ENCODE measurements at places on chromosomes 16 and 17.
A peak's percentile ranks its signal among the peaks of the same experiment; 100 is the strongest.

GRCh38 chr16:23298290-23298915 is 3.7 kb upstream of the SCNN1B start:
- no peak for DNase-seq

DNA sequence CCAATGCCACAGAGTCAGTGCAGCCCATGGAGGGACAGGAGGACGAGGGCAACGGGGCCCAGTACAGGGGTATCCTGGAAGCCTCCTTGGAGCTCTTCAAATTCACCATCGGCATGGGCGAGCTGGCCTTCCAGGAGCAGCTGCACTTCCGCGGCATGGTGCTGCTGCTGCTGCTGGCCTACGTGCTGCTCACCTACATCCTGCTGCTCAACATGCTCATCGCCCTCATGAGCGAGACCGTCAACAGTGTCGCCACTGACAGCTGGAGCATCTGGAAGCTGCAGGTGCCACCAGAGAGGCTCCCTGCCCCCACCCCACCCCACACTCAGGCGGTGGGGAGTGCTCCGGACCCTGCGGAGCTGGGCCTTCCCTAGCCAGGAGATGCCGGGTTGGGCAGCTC is 16.6 kb downstream of the TRPV2 start:
- DNase-seq: no peak

DNA sequence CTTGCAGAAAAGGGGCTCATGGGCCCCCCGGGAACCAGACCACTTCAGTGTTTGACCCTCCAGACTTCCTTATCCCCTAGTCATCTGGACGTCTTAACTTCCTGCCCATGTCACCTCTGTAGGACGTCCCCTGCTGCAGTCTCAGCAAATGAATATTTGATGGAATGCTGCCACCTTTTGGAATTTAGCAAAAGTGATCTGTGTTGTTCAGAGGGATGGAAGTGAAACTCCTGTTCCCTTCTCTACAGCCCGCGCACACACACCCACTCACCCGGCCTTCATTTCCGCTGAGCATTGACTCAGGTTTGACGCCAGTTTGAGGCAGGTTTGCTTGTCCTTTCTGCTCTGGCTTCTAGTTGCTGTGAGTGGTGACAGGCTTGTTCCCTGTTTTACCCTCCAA is 507.2 kb upstream of the EEF2KMT start:
- DNase-seq: no peak

DNA sequence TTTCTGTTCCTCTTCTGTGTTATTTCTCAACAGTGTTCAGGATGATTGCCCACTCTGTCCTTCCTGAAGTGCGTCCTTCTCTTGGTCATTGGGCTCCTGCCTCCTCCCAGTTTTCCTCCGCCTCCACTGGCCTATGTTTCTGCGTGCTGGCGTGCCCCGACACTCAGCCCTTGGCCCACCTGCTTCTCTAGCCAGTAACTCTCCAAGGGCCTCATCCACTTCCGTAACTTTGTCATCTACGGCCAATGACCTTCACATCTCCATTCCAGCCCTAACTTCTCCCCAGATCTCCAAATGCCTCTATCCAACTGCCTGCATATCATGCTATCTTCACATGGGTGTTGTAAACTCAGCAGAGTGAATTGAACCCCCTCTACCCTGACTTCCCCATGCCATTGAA is 39.6 kb upstream of the RPL38 start:
- no peak for DNase-seq

DNA sequence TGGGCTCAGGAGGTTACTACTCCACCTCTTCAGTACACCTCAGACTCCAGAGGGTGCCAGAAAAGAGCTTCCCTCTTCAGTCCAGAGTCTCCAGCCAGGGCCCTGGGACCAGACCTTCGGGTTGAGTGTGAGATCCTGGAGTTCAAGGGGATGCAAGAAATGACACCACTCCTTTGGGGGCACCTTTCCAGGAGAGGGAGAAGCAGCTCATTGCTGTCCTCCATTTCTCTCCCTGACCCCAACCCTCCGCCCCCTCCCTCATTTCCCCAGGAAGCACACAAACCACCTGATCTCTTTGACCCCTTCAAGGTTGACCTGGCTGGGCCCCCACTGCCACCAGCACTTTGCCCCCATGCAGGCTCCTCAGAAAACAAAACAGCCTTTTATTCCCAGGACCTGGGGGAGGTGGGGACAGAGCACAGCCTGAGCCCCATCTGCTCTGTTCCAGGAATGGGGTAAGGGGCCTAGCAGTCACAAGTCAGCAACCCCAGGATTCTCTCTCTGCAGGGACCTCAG is 21.4 kb downstream of the CDH5 start:
- no peak for DNase-seq

GRCh38 chr16:17359788-17360390 is 110.9 kb downstream of the XYLT1 start:
- DNase-seq: no peak

DNA sequence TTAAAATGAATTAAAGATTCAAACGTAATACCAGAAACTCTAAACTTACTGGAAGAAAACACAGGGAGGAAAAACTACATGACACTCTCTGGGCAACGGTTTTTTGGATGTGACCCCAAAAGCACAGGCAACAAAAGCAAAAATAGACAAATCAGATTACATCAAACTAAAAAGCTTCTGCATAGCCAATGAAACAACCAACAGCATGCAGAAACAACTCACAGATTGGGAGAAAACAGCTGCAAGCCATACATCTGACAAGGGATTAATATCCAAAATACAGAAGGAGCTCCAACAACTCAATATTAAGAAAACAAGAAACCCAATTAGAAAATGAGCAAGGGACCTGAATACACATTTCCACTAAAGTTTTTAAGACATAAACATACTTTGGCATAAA is 69.2 kb upstream of the ALOX12 start:
- no peak for DNase-seq

GRCh38 chr16:52834736-52835465 is 217.8 kb downstream of the CHD9NB start:
- DNase-seq: no peak

DNA sequence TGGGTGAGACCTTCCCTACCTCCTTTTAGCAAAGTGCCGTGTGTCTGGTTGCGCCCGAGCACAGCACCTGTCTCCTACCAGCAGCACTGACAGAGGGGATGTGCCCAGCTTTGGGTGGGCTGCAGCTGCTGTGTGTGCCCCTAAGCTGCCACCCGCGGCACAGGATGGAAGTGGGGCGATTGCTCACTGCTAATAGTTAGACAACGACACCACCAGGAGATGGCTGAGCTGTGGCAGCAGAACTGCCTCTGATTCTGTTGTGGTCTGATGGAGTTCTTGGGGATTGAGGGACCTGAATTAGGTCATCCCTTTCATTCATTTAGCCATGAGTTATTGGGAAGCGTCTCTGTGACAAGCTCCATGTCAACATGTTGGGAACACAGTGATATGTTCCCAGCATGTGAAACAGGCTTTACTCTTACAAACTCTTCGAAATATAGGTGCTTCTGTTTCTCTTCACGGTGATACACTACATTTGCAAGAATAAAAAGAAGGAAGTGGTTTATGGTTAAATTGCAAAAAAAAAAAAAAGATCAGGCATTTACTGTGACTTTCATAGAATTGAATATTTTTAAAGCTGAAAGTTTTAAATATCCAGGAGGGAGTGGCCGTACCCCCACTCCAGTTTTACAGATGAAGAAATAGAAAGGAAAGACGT is 184.4 kb downstream of the MAF start:
- no peak for DNase-seq

GRCh38 chr17:29303386-29303785 is 9.4 kb upstream of the NUFIP2 start:
- no peak for DNase-seq

DNA sequence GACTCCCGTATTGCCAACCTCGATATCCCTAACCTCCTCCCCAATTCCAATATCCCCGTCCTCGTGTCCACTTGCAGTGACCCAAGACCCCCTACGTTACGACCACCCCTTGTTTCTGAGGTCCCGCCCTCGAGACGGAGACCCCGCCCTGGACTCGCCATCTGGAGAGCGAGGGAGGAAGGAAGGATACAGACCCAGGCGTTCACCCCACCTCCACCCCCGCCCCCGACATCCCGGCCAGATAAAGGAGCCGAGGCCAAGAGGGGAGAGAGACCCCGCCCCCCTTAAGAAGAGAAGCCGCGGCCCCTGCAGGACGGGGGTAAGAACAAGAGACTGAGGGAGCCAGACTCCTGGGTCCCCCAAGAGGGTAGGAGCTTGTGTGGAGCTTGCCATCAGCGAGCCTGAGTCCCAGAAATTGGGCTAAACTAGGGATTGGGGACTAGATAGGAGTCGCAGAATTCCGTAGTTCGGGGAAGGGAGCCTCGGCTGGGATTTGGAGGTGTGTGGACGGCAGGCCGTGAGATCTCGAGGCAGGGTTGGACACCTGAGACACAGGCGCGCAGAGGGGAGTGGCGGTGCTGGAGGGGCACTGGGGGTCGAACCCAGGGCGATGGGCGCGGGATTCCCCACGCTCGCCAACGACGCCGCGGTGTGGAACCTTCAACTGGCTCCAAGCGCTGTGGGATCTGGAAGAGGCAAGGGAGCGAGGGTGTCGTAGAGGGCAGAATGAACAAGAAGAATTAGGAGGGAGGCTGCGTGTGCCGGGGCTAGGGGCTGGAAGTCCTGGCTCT is at the start of gene BCL6B:
Gene BCL6B, plus strand, starts transcription at position 270 of the 791 bp plus-strand sequence. CDS start 622 bp downstream, outside the sequence.
- DNase-seq: no peak

- DNase-seq: no peak
Measured at GRCh38 chr17:45771271-45771959, 12.7 kb upstream of the CRHR1 start.

- DNase-seq: peak; percentile 60
Measured at GRCh38 chr17:31394544-31394943, 3.1 kb downstream of the RAB11FIP4 start.

GRCh38 chr17:50944902-50945720 is 79.0 kb upstream of the TOB1 start:
- no peak for DNase-seq

- DNase-seq: no peak
Measured at GRCh38 chr17:31479062-31479408, 87.6 kb downstream of the RAB11FIP4 start.

GRCh38 chr17:77391668-77392375 is 251.1 kb downstream of the SEC14L1 start:
- DNase-seq: no peak

- DNase-seq: no peak
Measured at GRCh38 chr17:57266902-57267311, 10.6 kb downstream of the MSI2 start.

- DNase-seq: no peak
Measured at GRCh38 chr17:55587608-55588139, 76.4 kb upstream of the SMIM36 start.

GRCh38 chr17:18257982-18258355 is 569 bp downstream of the FLII start:
- DNase-seq: peak; percentile 51

DNA sequence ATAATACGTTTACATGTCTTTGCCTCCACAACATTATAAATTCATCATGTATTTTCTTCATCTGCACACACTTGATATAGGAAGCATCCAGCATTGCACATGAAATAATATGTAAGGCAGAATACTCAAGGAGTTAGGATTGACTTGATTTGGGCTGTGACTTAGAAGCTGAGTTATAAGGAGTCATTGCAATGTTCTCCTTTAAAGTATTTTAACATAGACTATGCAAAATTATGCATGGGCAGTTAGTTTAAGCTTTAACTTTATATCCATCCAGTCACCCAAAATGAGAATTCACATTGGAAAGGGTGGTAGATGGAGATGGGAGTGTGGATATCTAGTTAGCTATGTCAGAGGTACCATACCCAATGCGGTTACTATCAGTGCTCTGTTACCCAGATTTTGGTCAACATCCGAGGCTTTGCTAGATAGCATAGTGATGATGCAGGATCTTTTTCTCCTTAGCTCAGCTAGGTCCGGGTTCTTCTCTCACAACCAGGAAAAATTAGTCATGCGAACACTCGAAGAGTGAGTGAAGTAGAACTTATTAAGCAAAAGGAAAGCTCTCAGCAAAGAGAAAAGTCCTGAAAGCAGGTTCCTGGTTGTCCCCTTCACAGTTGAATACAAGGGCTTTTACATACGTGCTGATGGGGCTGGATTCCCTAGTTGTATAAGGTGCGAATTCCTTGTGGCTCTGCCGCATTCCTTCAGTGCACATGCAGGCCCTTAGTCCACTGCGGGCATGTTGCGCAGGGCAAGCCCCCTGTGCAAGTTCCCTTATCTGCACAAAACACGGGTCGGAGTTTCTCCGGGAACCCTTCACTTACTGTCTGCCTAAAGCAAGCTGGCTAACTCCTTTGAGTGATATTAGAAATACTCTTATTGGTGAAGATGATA is 73.1 kb upstream of the FAM20A start:
- no peak for DNase-seq

- peak; percentile 58 for DNase-seq
Measured at GRCh38 chr17:73770115-73770848, 126.0 kb upstream of the SDK2 start.

DNA sequence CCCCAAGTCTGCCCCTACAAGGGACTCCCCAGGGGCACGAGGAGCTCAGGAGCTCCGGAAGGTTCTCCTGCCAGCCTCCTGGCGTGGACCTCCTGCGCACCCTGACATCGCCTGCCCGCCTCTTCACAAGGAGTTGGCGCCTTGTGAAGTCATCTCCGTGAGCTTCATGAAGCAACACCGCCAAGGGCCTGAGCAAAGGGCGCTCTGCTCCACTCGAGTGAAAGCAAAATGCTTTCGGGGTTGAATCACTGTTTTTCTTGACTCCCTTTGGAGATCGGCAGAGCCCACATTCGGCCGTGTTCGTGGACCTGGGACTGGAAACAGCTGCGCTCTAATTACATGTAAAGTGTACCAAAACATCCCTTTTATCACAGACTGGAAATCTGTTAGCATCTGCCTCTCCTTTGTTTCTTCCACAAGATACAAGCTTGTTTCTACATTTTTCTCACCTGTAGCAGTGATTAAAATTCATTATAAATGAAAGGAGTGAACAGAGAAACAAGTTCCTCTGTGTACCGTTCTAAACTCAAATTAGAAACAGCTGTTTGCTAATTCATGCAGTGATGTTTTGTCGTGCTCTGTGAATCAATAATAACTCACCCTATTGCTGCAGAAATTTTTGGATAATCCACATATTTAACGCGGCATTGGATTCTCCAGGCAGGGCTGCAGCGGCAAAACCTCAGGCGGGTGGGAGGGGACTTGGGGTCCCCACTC is 203.3 kb downstream of the ZNF423 start:
- DNase-seq: no peak

- no peak for DNase-seq
Measured at GRCh38 chr16:89081556-89081955, 12.1 kb upstream of the ACSF3 start.

- no peak for DNase-seq
Measured at GRCh38 chr17:74922172-74922571, 883 bp downstream of the USH1G start.

- no peak for DNase-seq
Measured at GRCh38 chr16:85902366-85903155, 3.6 kb downstream of the IRF8 start.

DNA sequence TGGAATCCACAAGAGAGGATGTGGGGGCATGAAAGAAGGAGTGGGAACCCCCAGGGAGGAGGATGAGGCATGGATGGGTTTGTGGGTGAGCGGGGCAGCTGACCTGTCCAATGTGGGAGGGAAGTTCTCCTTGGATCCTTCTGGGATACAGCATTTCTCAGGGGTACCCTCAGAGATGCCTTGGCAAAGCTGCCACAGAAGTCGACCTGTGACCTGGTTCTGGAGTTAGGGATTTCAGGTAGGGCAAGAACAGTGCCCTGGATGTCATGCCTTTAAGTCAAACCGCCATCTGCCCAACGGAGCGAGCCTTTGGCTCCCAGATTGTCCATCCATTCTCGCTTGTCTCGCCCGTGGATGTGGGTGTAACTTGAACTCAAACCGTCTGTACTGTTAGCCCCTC is 30.0 kb downstream of the WSCD1 start:
- DNase-seq: no peak

GRCh38 chr16:28320741-28321140 is 28.4 kb downstream of the SBK1 start:
- no peak for DNase-seq

Measured in hippocampal formation (tissue), 2 donors.